ENCODE measurements at places on chromosomes 2 and 18.

DNA sequence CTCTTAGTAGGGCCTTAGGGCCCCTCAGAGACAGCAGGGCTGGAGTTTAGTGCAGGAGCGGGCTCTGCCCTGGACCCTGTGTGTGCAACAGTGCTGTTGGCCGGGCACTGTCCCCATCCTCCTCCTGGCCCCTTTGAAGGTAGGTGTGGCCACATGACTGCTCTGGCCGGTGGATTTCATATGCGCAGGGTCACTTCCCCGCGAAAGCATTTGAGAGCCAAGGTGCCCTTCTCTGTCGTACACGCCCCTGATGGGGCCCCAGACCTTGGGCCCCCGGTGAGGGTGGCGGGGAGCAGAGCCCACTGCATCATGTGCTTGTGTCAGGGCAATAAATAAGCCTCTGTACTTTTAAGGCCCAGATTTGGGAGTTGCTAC is 15.5 kb downstream of the TMEM177 start:
- no peak for DNase-seq

DNA sequence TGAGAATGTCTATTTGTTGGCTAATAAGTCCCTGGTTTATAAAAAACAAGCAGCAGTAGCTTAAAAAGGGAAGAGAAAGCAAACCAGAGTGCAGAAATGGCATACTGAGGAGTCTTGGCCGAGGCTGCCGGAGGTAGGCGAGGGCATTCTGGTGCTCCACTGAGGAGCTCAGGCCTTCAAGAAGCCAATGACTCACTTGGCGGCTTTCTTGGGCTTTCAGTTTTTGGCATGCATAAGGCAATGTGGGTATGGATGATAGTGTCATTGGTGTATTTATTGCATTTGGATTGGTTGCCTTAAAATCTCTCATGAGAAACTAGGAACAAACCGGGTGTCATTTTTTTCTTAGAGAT is 119.6 kb upstream of the ARL5A start:
- DNase-seq, result no peak

GRCh38 chr2:73260338-73260984 is 23.8 kb downstream of the FBXO41 start:
- DNase-seq, result no peak

DNA sequence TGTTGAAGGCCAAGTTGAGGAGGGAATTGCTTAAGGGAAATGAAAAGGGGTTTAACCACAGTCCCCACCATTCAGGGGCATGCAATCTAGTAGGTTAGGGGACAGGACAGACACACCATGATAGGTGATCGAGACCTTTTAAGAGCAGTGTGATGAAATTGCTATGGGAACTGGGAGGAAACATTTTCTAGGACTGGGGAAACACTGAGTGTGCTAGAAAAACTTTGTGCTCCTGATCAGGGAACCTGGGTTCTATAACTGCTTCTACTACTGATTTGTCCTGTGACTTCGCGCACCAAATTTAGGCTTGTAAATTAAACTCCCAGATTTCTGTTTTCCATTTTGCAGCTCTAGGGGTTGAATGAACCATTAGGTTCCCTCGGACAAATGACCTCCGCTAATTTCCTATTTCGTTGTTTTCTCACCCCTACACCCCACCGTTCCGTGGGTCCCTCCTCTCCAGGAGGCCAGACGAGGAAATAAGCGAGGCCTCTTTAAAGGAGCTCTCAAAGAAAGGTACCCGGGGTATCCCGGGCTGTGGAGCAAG is 371 bp upstream of the LCLAT1 start:
- DNase-seq, result no peak

DNA sequence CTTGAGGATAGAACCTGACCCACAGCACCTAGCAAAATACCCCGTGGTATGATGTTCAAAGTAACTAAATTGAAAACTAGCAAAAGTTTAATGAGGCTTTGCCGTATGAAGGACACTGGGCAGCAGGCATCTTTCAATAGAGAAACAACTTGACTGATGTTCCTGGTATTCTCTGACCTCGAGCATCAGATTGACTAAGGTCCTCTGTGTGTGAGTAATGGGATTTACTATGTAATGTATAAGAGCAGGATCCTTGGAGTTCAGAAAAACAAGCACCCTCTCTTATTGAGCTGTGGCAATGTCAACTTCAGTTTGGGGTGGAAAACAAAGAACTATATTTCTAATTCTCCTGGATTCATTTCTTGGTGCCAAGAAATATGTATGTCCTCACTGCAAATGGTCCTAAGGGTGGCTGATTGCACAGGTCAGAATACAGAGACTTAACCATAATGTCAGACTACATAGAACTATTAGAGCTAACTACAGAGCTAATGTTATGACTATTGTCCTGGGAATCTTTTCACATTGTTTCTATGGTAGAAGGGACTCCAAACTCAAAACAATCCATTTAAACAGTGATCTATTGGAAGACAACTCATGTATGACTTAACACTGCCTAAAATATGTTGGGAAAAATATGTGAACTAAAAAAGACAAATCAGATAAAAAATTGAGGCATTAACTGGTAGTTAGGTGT is 4.4 kb downstream of the TNFAIP6 start:
- DNase-seq, result no peak

GRCh38 chr2:33521791-33522281 is 45.4 kb downstream of the RASGRP3 start:
- DNase-seq, result no peak

DNA sequence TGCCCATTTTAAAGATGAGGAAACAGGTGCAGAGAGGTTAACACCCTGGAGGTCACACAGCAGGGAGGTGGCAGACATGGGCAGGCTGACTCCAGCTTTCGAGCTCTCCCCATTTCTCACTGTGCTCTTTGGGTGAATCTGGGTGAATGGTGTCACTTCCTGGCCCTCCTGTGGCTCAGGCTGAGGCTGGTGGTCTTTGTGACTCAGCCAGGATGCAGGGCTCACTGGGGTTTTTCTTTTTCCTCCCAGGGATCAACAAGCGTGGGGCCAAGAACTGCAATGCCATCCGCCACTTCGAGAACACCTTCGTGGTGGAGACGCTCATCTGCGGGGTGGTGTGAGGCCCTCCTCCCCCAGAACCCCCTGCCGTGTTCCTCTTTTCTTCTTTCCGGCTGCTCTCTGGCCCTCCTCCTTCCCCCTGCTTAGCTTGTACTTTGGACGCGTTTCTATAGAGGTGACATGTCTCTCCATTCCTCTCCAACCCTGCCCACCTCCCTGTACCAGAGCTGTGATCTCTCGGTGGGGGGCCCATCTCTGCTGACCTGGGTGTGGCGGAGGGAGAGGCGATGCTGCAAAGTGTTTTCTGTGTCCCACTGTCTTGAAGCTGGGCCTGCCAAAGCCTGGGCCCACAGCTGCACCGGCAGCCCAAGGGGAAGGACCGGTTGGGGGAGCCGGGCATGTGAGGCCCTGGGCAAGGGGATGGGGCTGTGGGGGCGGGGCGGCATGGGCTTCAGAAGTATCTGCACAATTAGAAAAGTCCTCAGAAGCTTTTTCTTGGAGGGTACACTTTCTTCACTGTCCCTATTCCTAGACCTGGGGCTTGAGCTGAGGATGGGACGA is 13.2 kb downstream of the ITM2C start:
- DNase-seq, result no peak

DNA sequence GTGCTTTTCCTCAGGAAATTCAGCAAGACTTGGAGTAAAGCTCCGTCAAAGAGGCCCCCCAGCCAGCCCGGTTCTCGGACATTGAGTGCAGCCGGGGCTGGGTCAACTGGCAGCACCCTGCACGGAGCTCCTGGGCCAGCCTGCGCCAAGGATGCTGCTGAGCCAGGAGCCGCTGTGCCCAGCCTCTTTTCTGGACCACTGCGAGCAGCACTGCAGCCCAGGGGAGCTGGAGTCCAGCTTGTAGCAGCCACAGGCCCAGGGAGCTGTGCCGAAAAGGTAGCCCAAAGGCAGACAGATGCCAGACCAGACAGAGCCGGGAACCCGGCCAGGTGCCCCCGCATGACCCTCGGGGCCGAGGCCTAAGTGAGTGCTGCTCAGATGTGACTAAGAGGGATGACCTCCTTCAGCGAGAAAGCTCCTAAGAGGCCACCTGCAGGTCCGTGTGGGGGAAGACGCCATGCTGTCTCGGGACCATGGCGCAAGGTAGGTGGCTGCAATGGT is 7.3 kb downstream of the CLHC1 start:
- no peak for DNase-seq

DNA sequence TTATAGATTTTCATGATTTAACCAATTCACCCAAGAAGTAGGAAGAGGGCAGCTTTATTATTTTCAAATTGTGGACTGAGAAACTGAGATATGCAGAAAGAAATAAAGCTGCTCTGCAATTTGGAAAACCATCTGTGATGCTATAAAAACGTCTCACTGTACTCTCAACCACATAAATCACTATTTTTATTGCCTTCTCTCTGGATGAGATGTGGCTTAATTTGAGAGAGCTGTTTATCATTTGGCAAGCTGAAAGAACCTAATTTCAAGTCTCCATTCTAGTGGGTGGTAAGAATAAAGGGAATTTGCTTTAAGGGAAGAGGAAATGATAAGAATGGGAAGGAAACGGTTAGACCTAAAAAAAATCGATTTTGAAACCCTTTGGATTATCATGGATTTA is 49.9 kb upstream of the CYP1B1 start:
- DNase-seq, result no peak

GRCh38 chr18:36186461-36187192 is 670 bp upstream of the MOCOS start:
- no peak for DNase-seq

GRCh38 chr2:182897137-182897536 is 30.7 kb upstream of the FRZB start:
- no peak for DNase-seq

DNA sequence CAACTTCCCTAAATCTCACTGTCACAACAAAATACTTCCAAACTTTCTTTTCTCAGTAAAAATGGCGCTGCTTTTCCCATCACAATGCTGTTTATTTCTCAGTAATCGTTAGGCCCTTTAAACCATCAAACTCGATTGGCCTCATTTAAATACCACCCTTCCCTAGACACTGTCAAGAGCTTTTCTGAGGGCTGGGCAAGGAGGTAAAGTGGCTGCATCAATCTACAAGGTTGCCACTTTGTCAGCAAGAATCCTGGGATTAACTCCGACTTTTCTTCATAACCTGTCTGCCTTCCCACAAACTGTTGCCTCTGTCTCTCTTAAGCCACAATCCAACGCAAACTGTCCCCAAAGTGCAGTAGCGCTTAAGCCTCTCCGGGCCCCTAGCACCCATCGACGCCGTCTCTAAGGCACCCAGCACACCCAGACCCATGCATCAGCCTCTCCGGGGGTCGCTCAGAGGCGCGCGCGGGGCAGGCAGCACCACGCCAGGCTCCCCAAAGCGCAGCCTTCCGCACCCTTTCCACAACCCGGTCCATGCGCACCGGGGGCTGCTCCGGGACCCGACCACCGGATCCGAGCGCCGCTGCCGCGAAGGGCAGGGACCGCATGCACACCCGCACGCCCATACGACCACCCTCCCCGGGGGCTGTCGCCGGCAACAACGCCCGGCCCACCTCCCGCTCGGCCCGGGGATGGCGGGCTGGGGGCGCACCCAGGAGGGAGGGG is 683 bp downstream of the MBOAT2 start:
- peak; percentile 6 for DNase-seq

DNA sequence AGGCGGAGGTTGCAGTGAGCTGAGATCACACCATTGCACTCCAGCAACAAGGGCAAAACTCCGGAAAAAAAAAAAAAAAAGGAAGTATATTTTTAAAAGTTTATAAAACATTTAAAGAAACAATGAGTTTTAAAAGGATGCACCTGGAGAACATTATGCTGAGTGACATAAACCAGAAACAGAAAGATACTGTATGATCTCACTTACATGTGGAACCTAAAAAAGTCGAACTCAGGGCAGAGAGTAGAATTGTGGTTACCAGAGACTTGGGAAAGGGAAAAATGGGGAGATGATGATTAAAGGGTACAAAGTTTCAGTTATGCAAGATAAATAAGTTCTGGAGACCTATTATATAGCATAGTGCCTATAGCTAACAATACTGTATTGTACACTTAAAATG is 52.8 kb upstream of the RTN4 start:
- no peak for DNase-seq

- DNase-seq, result peak; percentile 95
Observed at GRCh38 chr2:96145036-96145847, at the start of gene DUSP2. TSS of gene DUSP2 (minus strand) at chr2:96145440. CDS start at chr2:96145354, 86 bp downstream.

- DNase-seq, result no peak
Observed at GRCh38 chr2:154375579-154375931, 322.9 kb upstream of the KCNJ3 start.

- no peak for DNase-seq
Observed at GRCh38 chr2:169185711-169186110, 116.3 kb downstream of the DHRS9 start.

DNA sequence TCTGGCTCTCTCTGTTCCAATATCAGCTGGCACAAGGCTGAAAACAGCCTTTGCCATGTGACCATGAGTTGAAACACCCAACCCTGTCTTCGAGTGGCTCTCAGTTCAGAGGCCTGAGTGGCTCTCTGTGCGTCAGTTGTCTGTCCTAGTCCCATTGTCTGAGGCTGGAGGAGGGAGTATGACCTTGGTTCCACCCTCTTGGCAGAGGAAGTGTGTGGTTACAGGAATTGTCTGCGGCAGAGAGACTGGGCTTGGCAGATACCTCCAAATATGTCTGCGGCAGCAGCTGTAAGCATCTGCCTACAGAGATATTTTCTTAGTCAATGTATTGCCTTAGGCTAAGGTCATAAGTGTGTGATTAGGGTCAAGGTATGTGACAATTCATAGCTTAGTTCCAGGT is 32.6 kb downstream of the CNGA3 start:
- no peak for DNase-seq

GRCh38 chr2:39994151-39994550 is 215.1 kb upstream of the THUMPD2 start:
- no peak for DNase-seq

DNA sequence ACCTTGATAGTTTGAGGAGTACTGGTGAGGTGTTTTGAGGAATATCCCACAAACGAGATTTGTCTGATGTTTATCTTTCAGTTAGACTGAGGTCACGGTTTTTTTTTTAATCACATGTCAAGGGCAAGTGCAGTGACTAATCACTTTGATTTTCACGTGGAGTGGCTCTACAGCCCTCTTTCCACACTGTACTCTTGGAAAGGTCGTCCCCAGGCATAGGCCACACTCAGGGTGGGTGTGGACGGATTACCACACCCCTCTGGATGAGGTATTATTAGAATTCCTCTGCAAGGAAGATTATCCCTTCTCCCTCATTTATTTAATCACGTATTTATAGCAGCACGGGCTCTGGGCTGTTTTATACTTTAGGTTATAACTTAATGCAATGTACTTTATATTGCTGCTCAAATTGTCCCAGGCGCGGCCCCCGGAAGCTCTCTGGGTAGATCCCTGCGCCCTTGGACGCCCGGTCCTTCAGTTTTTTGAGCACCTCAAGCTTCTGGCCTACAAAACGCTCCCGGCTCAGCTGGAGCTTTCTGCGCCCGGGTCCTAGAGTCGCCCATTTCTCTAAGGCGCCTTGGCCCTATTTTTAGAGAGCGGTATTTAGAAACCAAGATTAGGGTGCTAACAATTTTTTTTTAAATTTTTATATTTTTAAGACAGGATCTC is 515 bp upstream of the PLEKHB2 start:
- peak; percentile 62 for DNase-seq

DNA sequence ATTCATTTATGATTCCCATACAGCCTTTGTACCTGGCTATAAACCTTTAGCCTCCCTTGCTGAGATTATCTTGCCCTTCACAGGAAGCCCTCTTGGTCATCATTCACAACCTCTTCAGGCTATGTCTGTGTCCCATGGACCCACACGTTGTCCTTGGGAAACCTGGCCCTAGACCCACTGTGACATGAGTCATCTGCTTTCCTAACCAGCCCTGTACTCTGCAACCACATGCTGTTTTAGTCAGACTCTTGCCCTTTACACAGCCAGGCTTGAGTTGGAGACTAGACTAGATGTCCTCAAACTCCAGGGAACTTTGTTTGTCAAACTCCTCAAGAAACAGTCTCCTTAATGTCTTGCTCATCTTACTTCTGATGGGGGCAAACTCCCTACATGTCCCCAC is 229.3 kb upstream of the ZSWIM2 start:
- no peak for DNase-seq

All from stimulated activated CD4-positive, alpha-beta T cell treated with anti-CD3 and anti-CD28 coated beads, Interleukin-4, amount 100 ng/mL, for 4 hours (primary cell).